Thyroid gland (tissue), 4 donors: ENCODE measurements at places on chromosomes 7 and 10. TPM values are rescaled to one million over a fixed set of nuclear protein-coding genes. Genes with fewer than 3 reads are reported as not detected.

GRCh38 chr10:70984986-70985722 is 96.8 kb upstream of the PCBD1 start:
- DNase-seq, result no peak

GRCh38 chr7:113179313-113179712 is 61.0 kb upstream of the SMIM30 start:
- DNase-seq, result no peak

DNA sequence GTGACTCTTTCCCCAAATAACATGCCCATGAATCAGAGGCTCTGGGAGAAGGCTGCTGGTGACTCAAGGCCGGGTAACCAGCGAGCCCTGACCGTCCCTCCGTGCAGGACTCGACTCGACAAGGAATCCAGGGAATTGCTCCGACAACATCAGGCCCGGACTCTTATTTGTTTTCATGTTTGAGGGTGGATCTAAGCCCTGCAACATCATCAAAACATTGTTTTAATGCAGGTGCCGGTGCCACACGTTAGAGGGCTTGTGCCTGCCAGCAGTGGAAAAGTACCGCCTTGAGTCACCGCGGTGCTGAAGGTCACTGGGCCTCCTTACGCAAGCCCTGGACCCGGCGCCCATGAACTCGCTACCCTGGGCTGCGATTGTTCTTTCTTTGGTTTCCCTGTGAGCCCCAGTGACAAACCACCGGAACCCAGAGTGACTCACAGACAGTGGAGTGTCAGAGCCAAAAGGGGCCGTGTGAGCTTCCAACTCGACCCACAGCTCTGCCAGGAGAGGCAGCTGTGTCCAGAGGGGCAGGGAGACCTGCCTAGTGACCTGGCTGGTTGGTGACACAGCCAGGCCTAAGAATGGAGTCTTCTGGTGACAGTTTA is 139.4 kb upstream of the SHH start:
- DNase-seq, result no peak

GRCh38 chr7:127802845-127803244 is 150.9 kb downstream of the SND1 start:
- no peak for DNase-seq

DNA sequence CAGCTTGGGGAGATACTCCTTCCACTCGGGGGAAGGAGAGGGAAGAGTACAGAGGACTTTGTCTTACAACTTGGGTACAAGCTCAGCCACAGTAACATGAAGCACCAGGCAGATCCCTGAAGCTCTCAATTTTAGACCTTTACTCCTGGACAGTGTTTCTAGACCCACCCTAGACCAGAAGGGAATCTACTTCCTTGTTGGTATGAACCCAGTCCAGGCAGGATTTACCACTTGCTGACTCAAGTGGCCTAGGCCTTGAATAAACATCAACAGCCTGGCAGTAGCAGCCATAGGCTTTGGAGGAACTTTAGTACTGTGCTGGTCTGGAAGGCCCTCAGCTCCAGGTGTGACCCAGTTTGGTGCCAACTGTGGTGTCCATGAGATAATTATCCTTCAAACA is 173.1 kb downstream of the ADRA2A start:
- DNase-seq, result no peak

GRCh38 chr7:54360075-54360840 is 181.9 kb upstream of the VSTM2A start:
- DNase-seq, result no peak

- DNase-seq, result no peak
These were observed 197.8 kb upstream of the TMEM72 start for GRCh38 chr10:44713307-44713706.

DNA sequence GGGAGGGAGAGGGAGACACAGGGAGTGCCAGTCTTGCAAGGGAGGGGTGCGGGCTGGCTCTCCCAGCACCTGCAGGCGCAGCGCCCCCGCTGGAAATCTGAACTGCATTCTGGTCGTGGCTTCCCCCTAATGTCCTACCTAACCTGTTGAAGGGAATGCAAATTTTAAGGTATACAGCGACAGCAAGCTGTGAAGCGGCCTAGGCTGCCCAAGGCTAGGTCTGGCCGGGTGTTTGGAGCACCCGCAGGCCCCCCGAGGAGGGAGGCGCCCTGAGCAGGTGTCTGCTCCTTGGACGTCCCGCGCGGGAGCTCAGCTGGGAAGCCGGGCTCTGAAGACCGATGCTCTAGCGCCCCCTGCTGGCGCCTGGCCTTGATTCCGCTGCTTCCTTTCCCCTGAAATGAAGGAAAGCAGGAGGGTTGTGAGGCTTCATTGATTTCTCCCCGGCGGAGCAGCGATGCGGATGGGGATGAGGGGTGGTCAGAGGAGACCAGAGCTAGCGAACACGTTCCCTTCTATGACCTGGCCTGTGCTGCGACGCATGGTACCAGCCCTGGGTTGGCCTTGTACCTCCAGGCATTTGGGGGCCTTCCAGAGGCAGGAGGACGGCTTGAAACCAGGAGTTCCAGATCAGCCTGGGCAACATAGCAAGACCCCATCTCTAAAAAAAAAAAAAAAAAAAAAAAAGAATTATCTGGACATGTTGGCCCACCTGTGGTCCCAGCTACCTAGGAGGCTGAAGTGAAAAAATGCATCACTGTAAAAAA is 601.3 kb downstream of the GALNT17 start:
- peak; percentile 86 for DNase-seq

DNA sequence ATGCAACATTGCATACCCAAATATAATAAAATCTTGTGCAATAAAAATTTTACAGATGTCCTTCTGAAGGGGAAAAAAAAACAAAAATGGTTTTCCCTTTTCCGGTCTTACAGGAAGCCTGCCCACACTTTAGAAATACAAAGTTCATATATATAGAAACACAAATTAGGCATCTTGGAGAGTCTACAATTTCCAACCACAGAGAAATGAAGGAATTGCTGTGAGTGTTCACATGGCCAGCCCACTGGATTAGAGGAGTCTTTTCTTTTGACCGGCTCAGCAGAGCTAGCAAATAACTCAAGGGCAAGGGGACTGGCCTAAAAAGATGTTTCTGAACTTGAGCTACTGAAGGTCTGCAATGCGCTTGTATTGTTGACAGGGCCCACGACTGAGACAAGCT is 92.4 kb downstream of the GLI3 start:
- no peak for DNase-seq

DNA sequence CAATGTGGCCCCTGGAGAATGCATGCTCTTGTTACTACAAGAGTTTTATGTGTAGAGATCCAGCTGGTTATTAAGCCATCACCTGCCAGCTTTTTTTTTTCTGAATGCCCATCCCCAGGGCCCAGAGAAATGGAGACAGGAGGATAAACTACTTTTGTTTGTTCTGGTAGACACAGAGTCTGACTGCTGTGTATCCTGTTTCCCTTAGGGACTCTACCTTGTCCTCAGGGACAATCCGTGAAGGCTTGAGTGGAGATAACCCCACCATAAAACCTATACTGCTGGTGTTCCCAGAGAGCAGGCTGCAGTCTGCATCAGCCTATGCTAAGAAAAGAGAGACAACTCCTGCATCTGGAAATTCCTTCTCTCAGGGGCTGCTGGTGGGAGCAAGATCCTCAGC is at the start of gene OR2A5:
TSS of gene OR2A5 (plus strand) at position 301 of the 400 bp plus-strand sequence. CDS start 1,454 bp downstream, outside the sequence.
- no peak for DNase-seq

- DNase-seq, result no peak
These were observed 56.6 kb downstream of the CUX1 start for GRCh38 chr7:101874028-101874427.

DNA sequence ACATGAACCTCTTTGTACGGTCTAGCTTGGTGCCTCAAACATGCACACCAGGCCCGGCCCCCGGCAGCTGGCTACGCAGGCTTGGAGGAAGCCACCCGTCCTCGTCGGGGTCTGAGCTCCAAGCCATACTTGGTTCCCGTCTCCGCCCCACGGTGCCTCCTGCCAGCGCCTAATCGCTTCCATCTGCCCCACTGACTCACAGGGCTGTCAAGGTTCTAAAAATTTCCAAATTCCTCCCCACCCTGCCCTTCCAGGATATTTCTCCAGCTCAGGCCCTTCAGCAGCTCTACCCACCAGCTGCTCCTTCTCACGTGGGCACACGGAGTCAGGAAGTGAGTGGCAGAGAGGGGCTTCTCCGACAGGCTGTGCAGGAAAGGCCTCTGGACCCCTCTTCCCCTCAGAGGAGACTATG is 38.8 kb downstream of the TMEM270 start:
- peak; percentile 24 for DNase-seq

GRCh38 chr10:30500534-30500933 is 66.5 kb downstream of the MAP3K8 start:
- no peak for DNase-seq

DNA sequence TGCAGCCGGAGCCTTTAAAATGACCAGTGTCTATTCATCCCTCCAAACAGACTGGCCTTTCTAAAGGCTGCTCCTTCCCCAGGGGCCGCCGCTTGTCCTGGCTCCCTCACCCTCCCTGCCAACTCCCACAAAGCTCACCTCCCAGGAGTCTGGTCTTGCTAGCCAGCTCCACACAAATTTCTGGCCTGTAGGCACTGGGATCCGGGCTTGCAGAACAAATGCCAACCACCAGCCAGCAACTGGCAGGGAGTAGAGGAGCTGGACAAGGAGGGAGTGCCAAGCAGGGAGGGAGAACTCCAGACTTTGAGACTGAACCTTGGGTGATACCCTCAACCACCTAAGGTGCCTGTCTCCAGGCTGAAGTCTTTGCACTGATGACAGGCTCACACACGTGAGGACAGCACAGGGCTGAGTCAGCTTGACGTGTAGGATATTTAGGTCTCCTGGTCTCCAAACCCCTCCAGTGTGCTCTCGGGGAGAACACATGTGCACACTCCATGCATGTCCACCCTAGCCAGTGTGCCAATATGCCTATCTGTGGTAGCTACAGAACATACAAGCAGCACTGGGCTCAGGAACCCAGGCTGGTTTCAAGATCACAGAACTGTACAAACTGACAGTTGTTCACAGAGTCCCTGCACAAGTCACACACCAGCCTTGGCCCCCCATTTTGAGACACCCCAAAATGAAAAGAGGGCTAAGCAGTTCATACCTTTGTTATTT is 6.0 kb downstream of the PAX2 start:
- no peak for DNase-seq

DNA sequence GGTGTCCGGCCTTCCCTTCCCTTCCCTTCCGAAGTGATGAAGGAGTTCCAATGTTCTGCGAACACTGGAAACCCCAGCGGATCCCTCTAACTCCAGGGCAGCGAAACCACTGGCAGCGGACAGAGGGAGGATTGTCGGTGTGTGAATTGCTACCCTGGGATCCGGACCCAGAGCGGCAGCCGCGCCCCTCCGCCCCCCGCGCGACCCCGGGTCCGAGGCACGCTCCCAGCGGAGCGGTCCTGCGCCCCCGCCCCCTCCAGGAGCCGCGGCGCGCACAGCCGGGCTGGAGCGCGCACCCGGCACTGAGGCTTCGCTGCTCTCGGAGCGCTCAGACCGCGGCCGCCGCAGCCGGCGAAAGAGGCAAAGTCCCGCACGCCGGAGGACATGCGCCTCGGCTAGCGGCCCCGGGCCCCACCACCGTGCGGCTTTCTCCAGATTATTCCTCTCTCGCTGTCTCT is at the start of gene PTPRZ1:
TSS of gene PTPRZ1 (plus strand) at position 331 of the 458 bp plus-strand sequence. CDS start 339 bp downstream, outside the sequence.
- peak; percentile 17 for DNase-seq

Gene SFXN4
- total RNA-seq, result 17.8 TPM

Gene COL26A1
- not detected for total RNA-seq

Gene C7orf33
- not detected for total RNA-seq

Gene ITGA8
- total RNA-seq, result 5.1 TPM

Gene MBL2
- not detected for total RNA-seq

Gene TMEM213
- total RNA-seq, result not detected

Gene ATG9B
- not detected for total RNA-seq

Gene ASZ1
- total RNA-seq, result not detected

Gene CHST15
- 75.1 TPM for total RNA-seq
